ENCODE measurements at places on chromosomes 5 and 9.

DNA sequence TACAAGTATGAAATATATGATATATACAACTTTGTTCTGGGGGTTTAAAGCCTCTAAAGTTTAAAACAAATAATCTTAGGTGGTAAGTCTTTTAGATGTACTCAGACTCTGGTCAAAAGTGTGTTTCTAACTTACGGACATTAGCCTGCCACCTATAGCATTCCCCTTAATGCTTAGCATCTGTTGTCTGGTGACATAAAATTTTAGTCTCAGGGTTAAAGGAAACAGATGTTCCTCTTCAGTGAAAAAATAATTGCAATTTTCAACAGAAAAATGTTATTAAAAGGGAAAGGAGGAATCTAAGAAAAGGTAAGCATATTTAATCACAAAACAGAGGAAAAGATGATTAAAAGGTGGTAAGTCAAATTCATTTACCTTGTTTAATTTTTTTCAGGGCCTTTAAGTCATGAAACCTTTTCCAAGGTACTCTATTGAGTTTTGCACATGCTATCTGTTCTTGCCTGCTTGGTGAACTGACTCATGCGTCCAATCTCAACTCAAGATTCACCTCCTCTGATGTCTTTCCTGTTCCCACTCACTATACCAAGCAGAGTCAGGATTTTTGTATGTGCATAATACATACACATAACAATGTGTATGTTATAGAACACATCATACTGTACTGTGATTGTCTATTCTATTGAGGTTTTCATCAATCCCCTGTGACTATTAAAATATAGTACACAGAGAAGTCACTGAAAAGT is 7.9 kb downstream of the TMEM167A start:
- no peak for DNase-seq

- peak; percentile 27 for DNase-seq
These were observed 366.0 kb downstream of the BRINP1 start for GRCh38 chr9:119003201-119003611.

- no peak for DNase-seq
These were observed 351.9 kb downstream of the GLIS3 start for GRCh38 chr9:3947859-3948438.

DNA sequence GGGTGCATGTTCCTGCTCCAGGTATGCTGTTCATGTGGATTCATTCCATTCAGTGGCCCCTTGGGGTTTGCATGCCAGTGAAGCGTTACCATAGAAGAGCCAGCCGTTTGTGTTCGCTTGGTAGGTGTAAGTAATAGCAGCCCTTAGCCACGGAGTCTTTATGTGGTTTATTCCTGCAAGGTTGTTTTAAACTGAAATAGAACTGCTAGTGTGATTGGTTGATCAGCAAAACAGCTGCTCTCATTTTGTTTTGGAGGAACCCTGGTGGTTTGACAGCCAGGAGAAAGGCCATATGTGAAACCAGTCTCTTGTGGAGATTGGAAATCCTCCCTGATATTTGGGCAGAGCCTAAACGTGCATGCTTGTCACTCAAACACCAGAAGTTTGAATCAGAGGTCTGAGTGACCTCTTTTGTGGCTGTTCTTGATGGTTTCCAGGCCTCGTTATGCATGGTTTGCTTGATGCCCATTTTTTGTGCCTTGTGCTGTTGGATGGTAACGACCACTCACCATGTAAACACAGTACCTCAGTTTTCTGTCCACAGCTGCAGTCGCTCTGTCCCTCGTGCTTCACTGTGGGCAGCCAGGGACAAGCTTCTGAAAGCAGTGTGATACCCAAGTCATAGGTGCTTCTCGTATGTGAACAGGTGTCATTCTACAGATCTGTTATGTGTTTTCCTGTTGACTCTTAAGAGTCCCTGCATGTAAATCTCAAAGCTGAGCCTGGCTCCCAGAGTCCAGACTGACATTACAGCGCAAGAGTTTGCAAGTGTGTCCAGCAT is 58.3 kb upstream of the NXNL2 start:
- no peak for DNase-seq

GRCh38 chr9:112750764-112751055 is 150 bp downstream of the SNX30 start:
- DNase-seq: no peak

- no peak for DNase-seq
These were observed 189.4 kb downstream of the CCDC192 start for GRCh38 chr5:127892467-127893207.

DNA sequence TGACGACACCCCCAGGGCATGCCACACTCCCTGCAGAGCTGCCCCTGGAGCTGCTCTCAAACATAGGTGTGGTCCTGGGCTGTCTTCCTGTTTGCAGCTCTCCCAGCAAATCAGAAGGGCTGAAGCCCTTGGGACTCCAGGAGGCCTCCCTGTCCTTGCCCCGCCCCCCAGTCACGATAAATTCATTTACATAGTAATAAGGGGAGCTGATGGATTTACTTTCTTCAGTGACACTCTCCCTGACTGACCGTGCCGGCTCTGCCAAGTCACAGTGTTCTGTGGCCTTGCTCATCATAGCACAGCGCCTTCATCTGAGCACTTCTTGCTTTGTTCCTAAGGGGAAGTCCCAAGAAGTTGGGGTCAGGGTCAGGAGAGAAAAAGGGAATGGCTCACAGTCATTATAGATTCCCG is 121.4 kb downstream of the ENC1 start:
- DNase-seq: no peak

GRCh38 chr9:134989206-134990065 is 71.7 kb upstream of the FCN1 start:
- no peak for DNase-seq

GRCh38 chr9:70519912-70520724 is 105.7 kb upstream of the KLF9 start:
- peak; percentile 19 for DNase-seq

- DNase-seq: no peak
These were observed 173.8 kb downstream of the AUH start for GRCh38 chr9:91187965-91188344.

DNA sequence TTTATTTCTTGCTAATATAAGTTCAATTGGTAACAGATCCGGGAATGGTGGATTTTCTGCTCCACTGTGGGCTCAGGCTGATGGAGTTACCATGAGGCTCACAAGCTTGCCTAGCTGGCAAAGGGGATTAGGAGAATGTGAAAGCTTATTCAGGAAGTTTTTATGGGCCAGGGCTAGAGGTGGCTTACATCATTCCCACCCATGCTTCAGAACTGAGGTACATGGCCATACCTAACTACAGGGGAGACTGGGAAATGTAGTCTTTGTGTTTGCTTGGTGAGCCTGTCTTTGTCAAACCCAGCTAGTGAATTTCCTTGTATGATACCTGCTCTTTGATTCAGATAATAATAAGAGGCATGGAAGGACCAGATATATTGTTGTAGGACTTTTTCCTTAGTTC is 105.9 kb upstream of the DHFR start:
- no peak for DNase-seq

DNA sequence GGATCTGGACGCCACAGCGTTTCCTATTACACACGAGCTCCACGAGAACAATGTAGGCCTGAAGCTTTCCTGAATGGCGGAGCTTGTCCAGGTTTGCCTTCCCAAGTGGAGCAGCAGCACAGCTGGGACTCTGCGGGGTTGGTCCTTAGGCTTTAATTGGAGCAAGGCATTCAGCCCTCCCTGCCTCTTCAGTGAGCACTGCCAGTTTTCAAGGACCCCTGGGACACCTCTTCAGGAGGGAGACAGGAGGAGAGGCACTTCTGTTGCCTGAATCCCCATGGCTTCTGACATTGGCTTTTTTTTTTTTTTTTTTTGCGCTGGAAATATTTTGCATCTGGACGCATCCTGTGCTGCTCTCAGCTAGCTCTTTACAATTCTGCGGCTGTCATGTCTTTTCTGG is 179.4 kb downstream of the SEMA6A start:
- peak; percentile 73 for DNase-seq

GRCh38 chr5:74281166-74281565 is 359.4 kb downstream of the ENC1 start:
- peak; percentile 85 for DNase-seq

DNA sequence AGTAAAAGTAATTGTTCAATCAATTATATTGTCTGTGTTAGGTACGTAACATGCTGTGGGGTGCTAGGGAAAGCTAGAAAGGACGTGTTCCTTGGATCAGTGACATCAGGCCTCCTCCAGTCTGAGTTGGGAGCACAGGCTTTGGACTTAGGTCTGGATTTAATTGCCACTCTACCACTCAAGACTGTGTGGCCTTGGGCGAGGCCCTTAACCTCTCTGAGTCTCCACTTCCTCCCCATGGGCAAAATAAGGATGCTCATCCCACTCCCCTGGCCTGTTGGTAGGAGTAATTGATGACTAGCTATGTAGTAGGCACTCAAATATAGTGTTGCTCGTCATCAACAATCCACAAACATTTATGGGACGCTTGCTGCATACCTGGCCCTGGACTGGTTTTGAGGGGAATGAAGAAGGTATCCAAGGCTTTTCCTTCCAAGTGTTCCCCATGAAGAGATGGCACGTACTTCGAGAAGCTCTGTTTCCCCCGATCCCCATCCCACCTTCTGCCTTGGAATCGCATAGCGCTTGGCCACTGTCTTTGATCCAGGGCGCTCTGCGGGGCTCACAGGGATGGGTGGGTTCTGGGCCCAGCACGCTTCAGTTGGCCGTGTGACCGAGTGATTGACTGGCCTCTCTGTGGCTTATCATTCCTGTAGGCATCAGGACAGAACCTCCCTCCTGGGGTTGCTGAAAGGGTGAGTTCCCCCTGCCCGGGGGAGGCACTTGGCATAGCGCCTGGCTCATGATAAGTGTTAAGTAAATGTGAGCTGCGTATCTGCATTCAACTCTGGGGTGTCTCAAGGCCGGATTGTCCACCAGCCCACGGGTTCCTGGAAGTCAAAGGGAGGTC is 8.1 kb downstream of the FGF18 start:
- DNase-seq: no peak

- peak; percentile 60 for DNase-seq
These were observed 707 bp upstream of the ZFYVE16 start for GRCh38 chr5:80406980-80407734.

DNA sequence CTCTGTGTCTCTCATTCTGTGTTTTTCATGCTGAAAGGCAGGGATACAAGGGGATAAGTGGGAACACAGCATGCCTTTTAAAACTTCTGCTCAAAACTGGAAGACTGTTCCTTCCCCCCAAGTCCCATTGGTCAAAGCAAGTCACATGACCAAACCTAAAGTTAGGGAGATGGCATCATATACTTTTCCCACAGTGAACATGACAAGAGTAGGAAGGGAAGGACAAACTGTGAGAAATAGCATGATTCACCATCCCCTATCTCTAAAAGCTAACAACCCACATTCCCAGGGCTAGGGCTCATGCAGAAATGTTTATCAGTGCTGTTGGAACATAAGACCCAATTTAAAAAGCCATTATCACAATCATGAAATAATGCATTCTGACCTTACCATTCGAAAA is 24.2 kb upstream of the SHISAL2B start:
- no peak for DNase-seq

DNA sequence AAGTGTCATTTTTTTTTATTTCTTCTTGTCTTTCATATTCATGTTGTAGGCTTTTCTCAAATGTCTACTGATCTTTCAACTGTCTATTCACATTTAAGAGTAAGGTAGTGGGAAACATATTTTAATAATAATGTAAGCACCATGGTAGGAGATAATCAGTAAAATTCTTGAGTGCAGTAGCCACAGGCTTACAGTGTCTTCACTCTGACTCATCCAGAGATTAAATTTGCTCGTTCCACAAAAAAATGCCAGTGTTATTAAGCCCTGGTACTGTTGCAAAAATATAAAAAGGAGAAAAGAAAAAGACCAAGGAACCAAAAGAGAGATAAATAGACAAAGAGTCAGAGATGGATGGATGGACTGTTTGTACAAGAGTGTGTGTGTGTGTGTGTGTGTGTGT is 43.0 kb downstream of the PARP8 start:
- no peak for DNase-seq

GRCh38 chr5:173872957-173873305 is 15.2 kb upstream of the CPEB4 start:
- no peak for DNase-seq

DNA sequence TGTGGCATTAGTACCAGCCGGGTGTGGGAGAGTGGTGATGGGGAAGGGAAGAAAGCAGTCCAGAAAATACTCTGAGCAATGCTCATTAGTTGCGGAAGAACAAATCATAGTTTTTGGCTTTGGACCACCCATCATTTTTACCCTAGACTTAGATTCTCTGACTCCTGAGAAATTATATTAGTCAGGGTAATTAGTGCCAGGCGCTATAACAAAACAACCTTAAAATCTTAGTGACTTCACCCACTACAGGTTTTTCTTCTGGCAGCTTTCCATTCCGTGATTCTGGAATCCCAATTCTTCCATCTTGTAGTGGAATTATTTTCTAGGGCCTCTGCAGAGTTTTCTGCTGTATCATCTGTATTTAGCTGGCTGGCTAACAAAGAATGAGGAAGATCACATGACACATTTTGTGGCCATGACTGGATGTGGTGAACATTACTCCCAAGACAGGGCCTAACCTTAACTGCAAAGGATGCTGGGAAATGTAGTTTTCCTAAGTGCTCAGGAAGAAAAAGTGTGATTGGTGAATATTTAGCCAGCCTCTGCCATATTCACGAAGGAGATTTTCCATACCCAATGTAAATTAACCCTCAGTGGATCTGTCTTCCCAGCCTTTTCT is 373.0 kb upstream of the MEF2C start:
- no peak for DNase-seq
